Ureter (tissue), 1 donor: ENCODE measurements at places on chromosomes 3 and 15.

- no peak for DNase-seq
These were observed 25.8 kb downstream of the NPTN start for GRCh38 chr15:73607405-73607804.

DNA sequence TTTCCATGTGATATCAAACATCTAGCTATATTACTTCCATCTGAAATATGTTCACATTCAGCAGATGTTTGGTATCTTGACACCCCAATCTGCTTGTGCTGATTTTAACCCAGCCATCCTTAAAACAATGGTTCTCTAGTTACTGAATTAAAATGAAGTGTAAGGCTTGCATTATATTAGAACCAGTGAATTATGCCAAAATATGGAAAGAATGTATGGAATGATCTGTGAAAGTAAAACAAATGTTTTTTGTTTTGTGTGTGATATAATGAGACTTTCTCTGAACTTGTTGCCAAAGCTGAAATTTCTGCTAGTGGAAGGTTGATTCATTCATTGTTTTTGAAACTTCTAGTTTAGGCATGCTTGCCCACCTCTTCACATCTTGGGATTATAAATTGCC, 317.1 kb downstream of the MEX3B start:
- DNase-seq, result no peak

DNA sequence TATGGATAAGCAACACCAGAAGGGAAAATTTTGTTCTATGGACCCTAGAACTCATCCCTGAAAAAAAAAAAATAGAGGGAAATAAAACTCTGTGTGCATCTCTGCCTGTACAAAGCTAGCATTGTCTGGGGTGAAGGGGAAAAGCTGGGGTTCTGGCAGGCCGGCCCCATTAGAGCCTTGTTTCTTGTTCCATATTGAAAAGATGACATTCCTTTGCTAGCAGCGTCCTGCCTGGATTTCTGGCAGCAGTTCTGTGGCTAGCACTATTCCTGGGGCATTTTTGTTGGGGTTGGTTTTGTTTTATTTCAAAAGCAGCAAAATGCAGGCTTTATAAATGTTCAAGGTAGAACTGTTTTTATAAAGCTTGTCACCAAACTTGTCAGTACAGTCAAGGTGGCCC, 45.2 kb downstream of the RARB start:
- DNase-seq, result no peak

DNA sequence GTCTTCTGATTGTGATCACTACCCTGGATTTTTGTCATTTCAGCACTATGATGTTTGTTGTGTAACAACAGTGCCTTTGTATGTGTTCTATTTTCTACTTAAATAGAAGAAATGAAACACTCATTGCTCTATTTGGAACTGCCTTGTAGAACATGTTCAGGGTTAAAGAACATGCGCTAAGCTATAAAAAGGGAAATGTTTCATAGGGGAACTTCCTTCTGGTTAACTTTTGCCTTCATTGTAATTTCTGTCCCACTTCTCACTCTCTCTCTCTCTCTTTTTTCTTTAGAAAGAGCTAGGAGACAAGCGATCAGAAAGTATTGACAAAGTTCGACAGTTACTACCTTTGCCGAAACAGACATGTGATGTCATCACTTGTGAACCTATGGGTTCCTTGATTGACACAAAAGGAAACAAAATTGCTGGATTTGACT, at the start of gene P2RY12:
P2RY12 (minus strand) TSS at position 13 of the 434 bp plus-strand sequence. CDS start 45,908 bp downstream, outside the sequence.
- DNase-seq, result no peak

GRCh38 chr15:68634531-68634930, 55.7 kb downstream of the CORO2B start:
- DNase-seq, result no peak

DNA sequence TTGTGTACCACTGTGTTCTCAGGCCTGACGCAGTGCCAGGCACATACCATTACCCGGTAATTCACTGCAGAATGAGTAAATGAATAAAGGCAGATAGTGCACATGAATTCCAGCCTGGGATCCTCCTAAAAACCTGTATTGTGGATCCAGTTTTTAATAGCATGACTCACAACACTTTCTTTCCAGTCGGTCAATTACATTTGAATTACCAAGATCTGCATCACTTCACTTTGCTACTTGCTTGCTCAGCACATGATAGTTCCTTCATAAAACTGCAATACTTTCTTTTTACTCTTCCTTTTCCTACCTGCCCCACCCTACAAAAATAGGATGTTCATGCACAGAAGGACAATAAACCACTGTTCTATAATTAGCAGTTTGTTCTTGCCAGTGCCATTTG, 553.8 kb downstream of the MAGI1 start:
- DNase-seq, result no peak

DNA sequence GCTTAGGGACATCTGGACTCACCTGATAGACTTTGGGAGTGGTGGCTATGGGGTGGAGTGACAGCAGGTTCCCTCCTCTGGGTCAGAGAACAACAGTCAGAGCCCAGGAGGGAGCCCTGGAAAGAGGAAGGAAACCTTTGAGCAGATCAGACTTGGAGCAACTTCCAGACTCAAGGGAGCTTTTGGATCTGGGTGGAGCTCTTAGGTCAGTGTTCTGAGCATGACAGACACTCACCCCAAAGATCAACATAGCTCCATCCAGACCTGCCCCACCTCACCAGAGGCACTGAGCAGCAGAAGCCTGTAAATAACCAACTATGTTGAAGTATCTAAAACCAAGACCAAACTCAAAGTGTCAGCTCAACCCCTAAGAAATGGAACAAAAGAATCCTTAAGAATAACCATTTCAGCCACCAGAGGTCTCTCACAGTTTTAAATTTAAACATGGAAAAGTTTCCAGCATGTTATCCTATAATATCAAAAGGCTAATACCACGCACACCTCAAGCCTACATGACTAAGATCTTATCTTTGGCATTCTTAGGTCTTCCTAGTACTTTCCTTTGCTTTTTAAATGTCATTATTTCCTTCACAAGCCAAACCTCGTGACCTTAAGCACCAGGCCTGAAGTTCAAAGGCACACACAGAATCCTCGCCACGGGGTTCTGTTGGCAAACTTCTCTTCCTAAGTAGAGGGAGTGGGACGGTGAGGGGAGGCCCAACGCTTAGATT, 56.4 kb downstream of the UMPS start:
- no peak for DNase-seq
